ENCODE measurements at places on chromosomes 1 and 21.

DNA sequence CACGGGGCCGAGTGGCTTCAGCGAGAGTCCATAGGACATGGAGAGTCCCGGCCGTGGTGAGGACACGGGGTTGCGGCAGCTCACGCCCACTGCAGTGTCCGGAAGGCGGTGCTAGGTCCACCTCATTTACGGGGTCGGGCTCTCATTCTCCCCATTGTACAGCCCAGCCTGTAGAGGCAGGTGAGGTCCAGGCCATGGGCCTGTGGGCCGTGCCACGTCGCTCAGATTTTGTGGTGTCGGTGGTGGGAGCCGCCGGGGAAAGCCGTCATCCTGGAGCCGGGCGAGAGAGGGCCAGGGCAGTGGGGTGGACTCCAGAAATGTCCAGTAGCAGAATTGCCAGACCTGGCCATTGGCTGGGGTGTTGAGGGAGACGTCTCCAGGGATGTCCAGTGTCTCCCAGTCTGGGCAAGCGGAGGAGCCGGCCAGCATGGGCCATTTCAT is 59.4 kb downstream of the PRKCZ start:
- no peak for DNase-seq

- DNase-seq: no peak
These were observed 273.7 kb upstream of the AJAP1 start for GRCh38 chr1:4380564-4381168.

DNA sequence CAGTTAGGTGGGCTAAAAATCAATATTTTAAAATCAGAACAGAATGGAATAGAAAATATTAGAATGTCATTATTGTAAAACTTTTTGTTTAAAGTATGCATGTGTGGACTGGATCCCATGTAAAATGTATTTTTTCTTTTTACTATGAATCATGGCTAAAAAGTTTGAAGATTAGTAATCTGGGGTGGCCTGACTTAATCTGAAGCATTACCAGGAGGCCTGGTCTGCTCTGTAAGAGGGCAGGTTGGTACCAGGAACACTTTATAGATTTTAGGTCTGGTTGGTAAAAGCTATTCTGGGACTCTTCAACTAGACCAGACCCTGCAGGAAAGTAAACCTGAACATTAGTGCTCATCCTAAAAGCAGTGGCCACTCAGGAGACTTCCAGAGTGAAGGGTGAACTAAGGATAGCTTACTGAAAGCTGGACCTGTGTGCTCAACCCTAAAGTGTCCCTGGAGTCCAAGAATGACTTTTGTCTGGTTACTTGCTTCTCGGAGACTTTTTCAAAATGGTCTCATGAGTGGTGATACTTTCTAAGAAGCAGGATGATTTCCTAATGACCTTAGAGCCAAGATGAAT is 16.5 kb downstream of the RGL1 start:
- DNase-seq: no peak

- DNase-seq: peak; percentile 83
These were observed at the start of gene FOXD2 for GRCh38 chr1:47437447-47438164. Gene FOXD2 (plus strand): TSS chr1:47438044. CDS start chr1:47438136, 92 bp downstream.
